Stimulated activated CD4-positive, alpha-beta T cell treated with anti-CD3 and anti-CD28 coated beads, Interleukin-2, amount 100 ng/mL, for 24 hours (primary cell): ENCODE measurements at places on chromosomes 3 and 15.

GRCh38 chr15:77029166-77030047 lies 34.5 kb downstream of the PSTPIP1 start:
- peak; percentile 11 for DNase-seq

DNA sequence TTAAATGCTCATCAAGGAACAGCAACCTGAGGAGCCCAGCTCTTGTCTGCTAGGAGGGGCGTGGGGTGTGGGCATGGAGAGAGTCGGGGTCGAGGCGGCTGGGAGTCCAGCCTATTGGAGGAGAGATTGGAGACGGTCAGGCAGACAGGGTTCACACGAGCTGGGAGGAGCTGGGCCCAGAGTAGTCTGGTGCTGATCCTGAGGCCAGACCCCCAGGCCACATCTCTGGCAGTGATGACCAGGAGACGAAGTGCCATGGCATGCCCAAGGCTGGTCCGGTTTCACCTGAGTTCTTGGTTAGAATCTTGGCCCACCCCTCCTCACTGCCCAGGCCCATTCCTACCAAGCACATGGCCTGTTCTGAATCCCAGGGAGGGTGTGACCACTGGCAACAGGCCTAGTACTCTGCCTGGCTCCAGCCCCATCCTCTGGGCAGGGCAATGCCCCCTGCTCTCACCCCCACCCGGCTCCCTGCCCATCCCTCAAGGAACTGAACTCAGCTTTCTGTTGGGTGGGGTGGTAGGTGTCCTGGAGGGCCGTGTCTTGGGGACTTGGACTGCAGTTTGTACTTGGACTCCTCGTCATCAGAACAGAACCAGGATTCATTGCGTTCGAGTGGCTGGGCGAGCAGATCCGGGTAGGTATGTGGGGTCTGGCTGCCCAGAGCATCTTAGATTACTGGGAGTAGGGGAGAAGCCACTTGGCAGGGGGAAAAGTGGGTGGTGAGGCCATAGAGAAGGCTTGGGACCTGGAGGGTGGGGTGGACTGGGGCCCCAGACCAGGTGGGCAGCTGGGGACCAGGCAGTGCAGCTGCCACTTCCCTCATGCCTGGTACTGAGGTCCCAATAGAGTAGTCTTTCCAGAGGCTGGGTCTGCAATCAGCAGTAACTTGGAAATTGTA lies 20.8 kb downstream of the SLC28A1 start:
- no peak for DNase-seq

DNA sequence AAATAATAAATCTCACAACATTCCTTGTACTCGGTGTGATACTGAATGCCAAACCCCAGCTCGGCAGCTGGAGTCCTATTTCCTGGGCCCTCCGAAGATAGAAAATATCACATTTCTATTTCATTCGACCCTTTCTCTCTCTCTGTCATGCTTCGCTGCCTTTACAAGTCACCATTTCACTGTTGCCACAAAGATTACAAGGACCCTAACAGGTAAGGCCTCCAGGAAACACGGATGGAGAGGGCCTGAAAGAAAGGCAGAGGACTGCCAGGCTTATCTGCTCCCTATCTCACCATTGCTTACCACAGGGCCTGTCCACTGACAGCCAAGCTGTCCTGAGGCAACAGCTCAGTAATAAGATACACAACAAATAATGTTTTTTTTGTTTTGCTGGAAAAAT lies 376.5 kb downstream of the MECOM start:
- DNase-seq: no peak

- no peak for DNase-seq
Observed at GRCh38 chr3:98848108-98848507, 53.4 kb downstream of the DCBLD2 start.

- no peak for DNase-seq
Observed at GRCh38 chr3:146343551-146343950, 92.6 kb upstream of the PLSCR4 start.

DNA sequence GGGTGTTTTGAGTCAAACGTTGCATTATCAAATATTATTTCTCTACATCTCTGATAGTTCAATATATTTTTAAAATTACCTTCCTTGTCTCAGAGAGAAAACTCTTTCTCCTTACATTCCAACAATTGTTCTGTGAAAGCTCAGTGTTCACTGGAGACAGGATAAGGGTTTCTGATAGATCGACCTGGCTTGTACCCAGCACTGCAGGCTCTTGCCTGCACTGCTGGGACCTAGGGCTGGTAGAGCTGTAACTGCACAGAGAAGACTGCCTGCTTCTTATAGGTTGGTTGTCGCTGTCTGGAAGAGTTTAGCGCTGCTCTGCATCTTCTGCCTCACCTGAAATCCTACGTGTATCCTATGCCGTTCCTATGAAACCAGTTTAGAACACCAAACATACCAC lies 249.9 kb upstream of the LRTM1 start:
- DNase-seq: no peak

DNA sequence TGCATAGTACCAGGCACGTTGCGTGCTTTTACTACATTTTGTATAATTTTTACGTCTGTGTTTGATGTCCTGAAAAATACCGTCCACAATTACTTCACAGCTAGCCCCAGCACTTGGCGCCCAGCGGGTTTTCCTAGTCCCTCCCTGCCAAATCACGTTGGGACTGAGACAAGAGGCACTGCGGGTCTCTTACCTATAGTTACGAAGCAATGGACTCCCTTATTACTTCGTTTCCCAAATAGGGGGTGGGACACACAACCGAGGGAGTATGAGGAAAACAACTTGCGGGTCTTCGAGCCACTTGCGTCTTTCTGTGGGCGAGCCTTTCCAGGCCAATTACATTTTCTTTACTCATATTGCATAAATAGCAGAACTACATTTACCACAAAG lies 620 bp upstream of the CMSS1 start:
- DNase-seq: peak; percentile 31
